ENCODE measurements at places on chromosomes 16 and 17. TPM values are rescaled to one million over a fixed set of nuclear protein-coding genes. Genes with fewer than 3 reads are reported as not detected.
A peak's percentile ranks its signal among the peaks of the same experiment; 100 is the strongest.

DNA sequence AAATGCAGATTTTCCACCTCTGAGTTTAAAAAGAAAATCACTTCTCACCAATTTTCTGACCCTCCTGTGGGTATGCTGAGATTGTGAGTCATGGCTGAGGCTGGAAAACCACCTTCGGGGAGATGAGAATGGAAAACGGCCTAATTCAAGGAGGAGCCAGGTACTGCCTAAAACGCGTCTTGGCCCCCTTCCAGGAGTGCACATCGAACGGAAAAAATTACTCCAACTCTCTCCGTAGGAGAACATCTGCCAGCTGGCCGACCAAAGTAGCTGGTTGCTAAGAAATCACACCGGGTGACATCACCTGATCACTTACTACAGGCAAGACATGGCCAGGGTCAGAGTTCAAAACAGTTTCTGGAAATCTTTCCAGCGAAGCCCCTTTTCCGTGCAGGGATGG, 107.6 kb downstream of the ZNF423 start:
- no peak overlapping the region for H3K27ac ChIP-seq
- peaks cover 9% of the 10 kb centered on the region for H3K4me1 ChIP-seq
- H3K4me3 ChIP-seq = no peak overlapping the region
- no peaks in the 10 kb centered on the region for H3K27me3 ChIP-seq

DNA sequence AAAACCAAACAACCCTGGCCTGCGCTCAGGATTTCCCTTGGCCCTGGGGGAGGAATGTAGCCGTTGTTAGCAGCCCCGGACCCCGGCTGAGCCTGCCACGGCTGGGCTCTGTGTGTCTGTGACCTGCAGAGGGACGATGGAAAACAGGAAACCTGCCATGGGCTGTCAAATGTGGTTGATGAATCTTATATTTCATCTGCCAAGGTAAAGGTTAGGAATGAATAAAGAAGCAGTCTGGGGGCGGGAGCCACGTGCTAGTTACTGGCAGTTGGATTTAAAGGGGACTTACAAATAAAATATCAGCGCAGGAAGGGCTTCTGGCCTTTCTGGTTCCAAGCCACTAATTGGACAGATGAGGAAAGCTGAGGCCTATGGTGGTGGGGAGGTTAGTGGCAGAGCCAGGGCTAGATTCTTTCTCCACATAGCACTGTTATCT, at the start of gene KRT23:
KRT23 (minus strand) TSS at position 263 of the 436 bp plus-strand sequence. CDS start 1,043 bp downstream, outside the sequence.
- no peaks in the 10 kb centered on the region for H3K36me3 ChIP-seq
- H3K4me1 ChIP-seq = peaks cover 10% of the 10 kb centered on the region
- H3K27ac ChIP-seq = no peak within 1 kb of the TSS

The ITGAD gene
- not detected for total RNA-seq

- peaks cover 19% of the 10 kb centered on the region for H3K27me3 ChIP-seq
- DNase-seq = no peak
- no peak overlapping the region for H3K4me3 ChIP-seq
- H3K27ac ChIP-seq = no peak overlapping the region
- H3K4me1 ChIP-seq = no peaks in the 10 kb centered on the region
These were observed 93.3 kb upstream of the NLRP1 start for GRCh38 chr17:5677620-5678019.

DNA sequence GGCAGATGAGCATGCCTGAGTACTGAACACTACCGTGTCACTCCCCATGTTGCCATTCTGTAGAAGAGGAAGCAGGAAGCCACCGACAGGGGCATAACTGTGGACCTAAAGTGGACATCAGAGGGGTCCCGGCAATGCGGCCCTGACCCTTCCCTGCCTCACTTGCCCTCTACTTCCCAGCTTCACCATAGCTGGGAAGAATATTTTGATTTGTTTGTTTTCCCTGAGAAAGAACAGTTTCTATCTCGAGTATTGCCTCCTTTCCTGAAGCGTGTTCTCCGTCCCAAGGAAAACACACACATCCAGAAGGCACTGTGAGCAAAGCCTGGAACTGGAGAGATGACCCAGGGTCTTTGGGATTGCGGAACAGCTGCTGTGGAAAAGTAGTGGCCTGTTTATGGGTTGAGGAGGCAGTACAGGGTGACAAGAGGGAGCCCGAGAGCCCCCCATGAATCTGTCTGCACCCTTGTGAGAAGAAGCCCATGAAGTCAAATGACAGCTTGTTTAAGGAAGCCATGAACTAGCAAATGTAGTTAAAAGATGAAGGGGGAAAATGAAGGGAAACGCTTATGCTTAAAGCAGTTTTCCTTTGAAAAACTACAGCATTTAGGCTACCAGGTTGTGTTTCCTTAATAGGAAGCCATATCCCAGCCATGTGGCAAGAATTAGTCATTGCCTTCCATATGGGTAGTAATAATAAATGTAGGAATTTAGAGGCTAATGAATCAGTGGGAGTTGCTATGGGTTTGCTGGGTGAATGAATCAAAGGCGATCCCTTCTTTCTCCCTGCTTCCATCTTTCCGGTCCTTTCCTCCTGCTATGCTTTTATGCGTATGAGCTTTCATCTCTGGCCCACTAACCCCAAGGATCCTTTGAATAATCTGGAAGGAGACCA, 90.0 kb upstream of the TBX2 start:
- peaks cover under 1% of the 10 kb centered on the region for H3K4me1 ChIP-seq
- H3K4me3 ChIP-seq = no peak overlapping the region
- H3K36me3 ChIP-seq = no peaks in the 10 kb centered on the region
- H3K27me3 ChIP-seq = no peaks in the 10 kb centered on the region
- H3K27ac ChIP-seq = peak overlapping the region; percentile 60

The CDH11 gene
- 141 TPM for total RNA-seq

GRCh38 chr16:14004729-14005315, 66.3 kb upstream of the MRTFB start:
- no peaks in the 10 kb centered on the region for H3K4me1 ChIP-seq
- H3K4me3 ChIP-seq = no peak overlapping the region
- no peaks in the 10 kb centered on the region for H3K36me3 ChIP-seq
- no peak for DNase-seq

GRCh38 chr16:86806838-86807351, 228.5 kb downstream of the FOXL1 start:
- peaks cover 42% of the 10 kb centered on the region for H3K27me3 ChIP-seq
- H3K4me3 ChIP-seq = no peak overlapping the region
- no peak overlapping the region for H3K27ac ChIP-seq
- DNase-seq = no peak
- no peaks in the 10 kb centered on the region for H3K36me3 ChIP-seq

- no peak overlapping the region for H3K27ac ChIP-seq
- no peaks in the 10 kb centered on the region for H3K36me3 ChIP-seq
- no peaks in the 10 kb centered on the region for H3K27me3 ChIP-seq
- H3K4me1 ChIP-seq = no peaks in the 10 kb centered on the region
- no peak overlapping the region for H3K4me3 ChIP-seq
These were observed 31.5 kb upstream of the GRIN2A start for GRCh38 chr16:10213748-10214147.

GRCh38 chr16:23152386-23153178, 3.3 kb upstream of the USP31 start:
- no peak overlapping the region for H3K4me3 ChIP-seq
- no peak overlapping the region for H3K27ac ChIP-seq
- peaks cover 8% of the 10 kb centered on the region for H3K4me1 ChIP-seq
- H3K27me3 ChIP-seq = peaks cover 20% of the 10 kb centered on the region
- DNase-seq = no peak

The RNF112 gene
- total RNA-seq = 4.6 TPM

The TACO1 gene
- total RNA-seq = 21.8 TPM

All from transverse colon (tissue), 4 donors.